Heart right ventricle (tissue), 16 donors: ENCODE measurements at places on chromosomes 12 and 14. TPM values are rescaled to one million over a fixed set of nuclear protein-coding genes. Genes with fewer than 3 reads are reported as not detected.

CLEC9A gene
- 0.04 TPM for polyA plus RNA-seq

DNA sequence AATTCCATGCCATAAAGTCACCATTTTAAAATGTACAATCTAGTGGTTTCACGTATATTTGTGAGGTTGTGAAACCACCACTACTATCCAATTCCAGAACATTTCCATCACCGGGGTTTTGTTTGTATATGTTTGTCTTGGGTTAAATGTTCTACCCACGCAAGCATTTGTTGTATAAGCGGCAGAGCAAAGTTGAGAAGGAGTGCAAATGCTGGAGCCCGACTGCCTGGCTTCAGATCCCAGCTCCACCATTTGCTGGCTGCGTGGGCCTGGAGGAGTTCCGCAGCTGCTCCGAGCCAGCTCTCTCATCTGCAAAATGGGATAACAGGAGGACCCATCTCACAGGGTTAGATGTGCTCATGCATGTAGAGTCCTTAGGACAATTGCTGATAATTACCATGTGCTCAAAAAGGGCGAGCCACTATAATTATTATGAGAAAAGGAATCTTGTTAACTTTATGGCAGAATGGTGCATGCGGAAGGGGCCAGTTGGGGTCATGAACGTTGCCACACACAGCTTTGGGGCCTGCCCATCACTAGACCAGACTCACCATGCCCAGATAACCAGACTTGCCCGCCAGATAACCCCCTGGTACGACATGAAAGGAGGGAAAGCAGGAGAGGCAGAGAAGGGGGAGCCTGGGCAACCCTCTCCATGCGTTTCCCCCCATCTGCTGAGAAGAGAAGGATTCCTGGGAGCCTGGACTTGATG, 6.4 kb downstream of the ACTN1 start:
- DNase-seq: no peak

GRCh38 chr12:77204083-77204482, 138.7 kb upstream of the E2F7 start:
- DNase-seq: no peak

EIF4B gene
- polyA plus RNA-seq: 63.5 TPM

- DNase-seq: no peak
Measured at GRCh38 chr14:99819514-99819913, 26.3 kb downstream of the EML1 start.

DNA sequence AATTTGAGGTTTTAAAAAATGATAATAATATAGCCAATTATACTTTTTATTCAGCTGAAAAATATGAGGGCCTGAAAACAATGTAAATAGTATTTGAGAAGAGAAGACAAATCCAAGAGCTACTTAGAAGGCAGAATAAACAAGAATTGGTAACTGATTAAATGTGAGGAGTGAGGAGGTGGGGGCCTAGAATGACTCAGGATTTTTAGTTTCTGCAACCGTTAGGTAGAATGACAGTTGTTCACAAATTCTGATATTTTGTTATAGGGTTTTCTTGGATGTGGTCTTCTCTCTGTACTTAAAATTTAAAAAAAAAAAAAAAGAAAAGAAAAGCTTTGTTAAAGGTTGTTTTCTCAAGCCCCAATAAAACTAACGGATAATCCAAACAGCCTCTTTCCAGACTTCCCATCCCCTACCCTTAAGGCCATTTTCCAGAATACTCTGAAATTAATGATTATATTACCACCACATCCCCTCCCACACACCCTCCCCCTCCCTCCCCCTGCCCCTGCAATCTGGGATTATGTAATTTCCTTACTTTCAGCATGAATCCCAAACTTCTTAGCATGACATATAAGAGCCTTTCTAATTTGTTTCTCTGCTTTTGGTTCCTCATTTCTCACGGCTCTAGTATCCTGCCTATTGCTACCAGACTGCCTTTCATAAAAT, 50.4 kb downstream of the LRP6 start:
- DNase-seq: no peak

- DNase-seq: no peak
Measured at GRCh38 chr12:9646794-9647781, 22.4 kb upstream of the CLEC2D start.

- DNase-seq: no peak
Measured at GRCh38 chr12:47276253-47276620, 196.5 kb upstream of the AMIGO2 start.

- no peak for DNase-seq
Measured at GRCh38 chr12:101107032-101107763, 102.8 kb downstream of the SLC5A8 start.

GRCh38 chr14:51458563-51458955, 193.2 kb upstream of the FRMD6 start:
- DNase-seq: no peak

- no peak for DNase-seq
Measured at GRCh38 chr12:120220838-120221575, 20.1 kb upstream of the RPLP0 start.

- no peak for DNase-seq
Measured at GRCh38 chr14:36553656-36554260, 28.7 kb downstream of the NKX2-8 start.

KRT2 gene
- polyA plus RNA-seq: not detected

DNA sequence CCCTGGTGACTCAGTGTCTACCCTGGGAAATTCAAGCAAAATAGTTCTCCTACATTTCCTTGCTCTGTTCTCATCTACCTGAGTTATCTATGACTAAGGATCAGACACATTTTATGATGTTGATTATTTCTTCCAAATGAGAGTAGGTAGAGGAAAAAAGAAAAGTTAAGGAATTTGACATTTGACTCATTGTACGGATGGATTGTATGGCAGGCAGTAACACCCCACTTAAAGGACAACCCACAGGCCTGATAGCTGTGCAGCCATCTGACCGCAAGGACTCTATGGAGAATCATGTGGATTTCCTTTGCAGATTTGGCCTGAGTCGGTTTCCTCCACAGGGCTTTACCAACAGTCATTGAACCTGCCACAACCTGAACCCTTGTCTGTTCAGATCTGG, 540.3 kb downstream of the BCL11B start:
- no peak for DNase-seq

- peak; percentile 20 for DNase-seq
Measured at GRCh38 chr12:7989827-7990491, 42.6 kb upstream of the FOXJ2 start.

DNA sequence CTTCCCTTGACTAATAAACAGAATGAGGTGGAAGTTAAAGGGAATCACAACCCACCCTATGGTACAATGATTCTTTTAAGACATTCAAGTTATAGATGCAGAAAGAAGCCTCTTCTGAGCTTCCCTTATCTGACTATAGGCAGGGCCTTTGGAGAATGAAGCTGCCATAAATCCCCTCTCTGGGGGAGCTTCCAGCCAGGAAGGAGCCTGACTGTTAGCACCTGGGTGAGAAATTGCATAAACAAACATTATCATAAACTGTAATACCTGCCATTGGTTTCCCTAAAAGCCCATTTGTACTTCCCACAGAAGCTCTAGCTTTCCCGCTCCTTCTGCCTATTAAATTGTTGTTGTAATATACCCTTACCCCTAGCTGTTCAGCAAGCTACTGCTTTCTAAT, 81.3 kb upstream of the RESF1 start:
- DNase-seq: no peak

OTX2 gene
- not detected for polyA plus RNA-seq

ERP27 gene
- polyA plus RNA-seq: 0.20 TPM
